ENCODE measurements at places on chromosomes 12 and 14.
A peak's percentile ranks its signal among the peaks of the same experiment; 100 is the strongest.

- DNase-seq: peak; percentile 14
Measured at GRCh38 chr14:53620317-53620716, 336.3 kb downstream of the BMP4 start.

DNA sequence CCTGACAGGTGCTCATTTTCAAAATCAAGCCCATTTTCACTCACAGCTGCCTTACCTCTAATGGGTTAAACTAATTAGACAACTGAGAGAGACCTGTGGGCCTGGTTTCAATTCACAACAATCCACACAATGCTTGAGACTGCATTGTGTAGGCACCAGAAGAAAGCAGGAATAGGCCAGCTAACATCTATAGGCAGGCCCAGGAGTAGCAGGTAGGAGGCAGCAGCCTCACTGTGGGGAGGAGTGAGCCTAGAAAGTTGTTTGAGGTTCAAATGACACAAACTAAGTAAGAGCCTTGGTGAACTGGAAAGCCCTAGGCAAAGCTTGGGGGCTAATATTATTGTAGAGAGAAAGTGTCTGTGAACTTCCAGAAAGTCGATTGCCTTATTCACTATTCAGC, 289.5 kb upstream of the CCDC196 start:
- DNase-seq: no peak

- peak; percentile 69 for DNase-seq
Measured at GRCh38 chr12:15227004-15227679, 5.9 kb upstream of the RERG start.

GRCh38 chr12:69981881-69982475, 157.0 kb downstream of the MYRFL start:
- no peak for DNase-seq

- no peak for DNase-seq
Measured at GRCh38 chr12:27801630-27802029, 21.6 kb upstream of the MANSC4 start.

- DNase-seq: peak; percentile 93
Measured at GRCh38 chr12:57844709-57845477, 1.6 kb downstream of the CTDSP2 start.

DNA sequence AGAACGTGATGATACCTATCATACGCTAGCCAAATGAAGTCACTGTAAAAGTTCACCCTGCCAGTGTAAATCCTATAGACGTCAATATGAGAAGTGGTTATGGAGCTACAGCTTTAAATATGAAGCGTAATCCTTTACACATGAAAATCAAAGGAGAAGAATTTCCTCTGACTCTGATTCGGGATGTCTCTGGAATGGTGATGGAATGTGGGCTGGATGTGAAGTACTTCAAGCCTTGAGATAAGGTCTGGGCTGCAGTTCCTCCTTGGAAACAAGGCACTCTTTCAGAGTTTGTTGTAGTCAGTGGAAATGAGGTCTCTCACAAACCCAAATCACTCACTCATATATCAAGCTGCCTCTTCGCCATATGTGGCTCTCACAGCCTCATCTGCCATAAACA, 53.1 kb upstream of the NAP1L1 start:
- peak; percentile 74 for DNase-seq

GRCh38 chr14:57714487-57714931, 151.4 kb downstream of the SLC35F4 start:
- peak; percentile 99 for DNase-seq

GRCh38 chr14:70643967-70644366, 2.3 kb downstream of the TTC9 start:
- DNase-seq: no peak
